Amygdala (tissue), 56 donors: ENCODE measurements at places on chromosomes 3 and 15.

- no peak for DNase-seq
Measured at GRCh38 chr3:151964743-151965142, 91.3 kb downstream of the SUCNR1 start.

DNA sequence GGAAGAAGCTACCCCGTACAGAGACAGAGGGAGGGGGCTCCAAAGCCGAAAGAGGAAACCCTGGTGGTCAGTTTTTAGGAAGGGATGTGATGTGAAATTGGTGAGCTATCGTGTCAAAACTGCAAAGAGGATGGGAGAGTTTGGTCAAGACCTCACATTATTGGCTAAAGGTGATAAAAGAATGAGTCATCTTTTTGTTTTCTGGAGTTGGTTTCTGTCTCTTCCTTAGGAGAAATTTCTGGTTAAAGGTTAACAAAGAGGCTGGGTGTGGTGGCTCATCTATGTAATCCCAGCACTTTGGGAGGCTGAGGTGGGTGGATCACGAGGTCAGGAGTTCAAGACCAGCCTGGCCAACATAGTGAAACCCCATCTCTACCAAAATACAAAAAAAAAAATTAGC lies 217.8 kb upstream of the CBLB start:
- no peak for DNase-seq

GRCh38 chr3:105915524-105915923 lies 46.7 kb upstream of the CBLB start:
- no peak for DNase-seq

DNA sequence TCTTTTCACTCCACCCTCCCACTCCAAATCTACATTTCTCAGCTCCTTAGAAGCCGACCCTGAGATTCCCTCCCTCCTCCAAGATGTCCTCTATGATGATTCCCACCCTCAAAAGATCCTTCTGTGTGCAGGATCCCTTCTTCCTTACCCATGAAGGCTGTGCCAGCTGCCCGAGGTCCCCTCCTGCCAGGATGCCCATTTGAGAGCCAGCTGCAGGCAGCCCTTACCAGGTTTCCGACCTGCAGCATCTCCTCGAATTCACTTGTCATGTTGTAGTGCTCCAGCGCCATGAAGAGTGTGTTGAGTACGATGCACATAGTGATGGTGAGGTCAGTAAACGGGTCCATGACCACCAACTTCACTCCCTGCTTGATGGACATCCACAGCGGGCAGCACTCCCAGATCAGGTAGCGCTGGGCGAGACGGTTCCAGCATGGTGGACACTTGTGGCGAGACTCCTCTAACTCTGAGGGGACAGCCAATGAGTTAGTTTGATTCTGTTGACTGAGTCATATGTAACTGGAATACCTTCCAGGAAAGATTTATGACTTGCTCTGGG lies 51.9 kb downstream of the SCN5A start:
- DNase-seq = no peak

DNA sequence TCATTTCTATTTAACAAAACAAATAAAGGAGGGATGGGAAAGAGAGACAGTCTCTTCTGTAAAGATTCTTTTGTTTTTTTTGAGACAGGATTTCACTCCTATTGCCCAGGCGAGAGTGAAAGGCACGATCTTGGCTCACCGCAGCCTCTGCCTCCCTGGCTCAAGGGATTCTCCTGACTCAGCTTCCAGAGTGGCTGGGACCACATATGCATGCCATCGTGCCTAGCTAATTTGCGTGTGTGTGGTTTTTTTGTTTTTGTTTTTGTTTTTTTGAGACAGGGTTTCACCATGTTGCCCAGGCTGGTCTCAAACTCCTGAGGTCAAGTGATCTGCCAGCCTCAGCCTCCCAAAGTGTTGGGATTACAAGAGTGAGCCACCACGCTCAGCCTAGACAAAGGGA lies 23.3 kb downstream of the STAG1 start:
- DNase-seq = no peak

DNA sequence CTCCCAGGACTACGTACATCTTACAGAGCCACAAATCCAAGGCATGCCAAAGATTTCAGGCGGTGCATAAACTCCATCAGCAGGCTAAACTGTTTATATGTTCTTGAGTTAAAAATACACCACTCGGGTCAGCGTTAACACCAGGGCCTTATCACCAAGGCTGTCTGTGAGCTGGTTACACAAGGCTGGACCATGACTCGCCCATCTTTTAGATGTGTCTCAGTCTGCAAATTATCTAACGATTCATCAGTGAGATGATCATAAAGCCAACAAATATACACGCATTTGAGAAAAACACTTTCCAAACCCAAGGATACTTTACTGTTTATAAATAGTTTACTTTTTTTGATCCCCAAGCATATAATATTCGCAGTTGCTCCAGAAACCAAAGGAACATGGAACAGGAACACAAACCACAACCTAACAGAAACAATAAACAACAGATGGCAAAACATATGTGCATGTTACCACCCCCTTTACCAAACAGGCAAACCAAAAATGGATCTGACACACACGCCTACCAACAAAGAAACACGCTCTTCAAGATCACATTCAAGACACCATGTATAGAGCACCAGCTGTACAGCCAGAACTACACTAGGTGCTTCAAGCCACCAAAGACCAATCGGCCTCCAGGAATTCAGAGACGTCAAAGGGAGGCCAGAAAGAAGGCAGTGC lies 15.4 kb downstream of the LRIG1 start:
- no peak for DNase-seq

- DNase-seq = no peak
Measured at GRCh38 chr15:37877851-37878741, 56.3 kb upstream of the TMCO5A start.

DNA sequence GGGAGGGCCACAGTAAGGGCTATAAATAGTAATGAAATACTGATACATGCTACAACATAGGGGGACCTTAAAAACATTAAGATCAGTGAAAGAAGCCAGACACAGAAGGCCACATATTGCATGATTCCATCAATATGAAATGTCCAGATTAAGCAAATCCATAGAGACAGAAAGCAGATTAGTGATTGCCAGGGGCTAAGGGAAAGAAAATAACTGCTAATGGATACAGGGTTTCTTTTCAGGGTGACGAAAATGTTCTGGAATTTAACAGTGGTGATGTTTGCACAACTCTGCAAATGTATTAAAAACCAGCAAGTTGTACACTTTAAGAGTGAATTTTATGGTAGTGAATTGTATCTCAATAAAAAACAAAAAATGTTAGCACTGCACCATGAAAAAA lies 37.0 kb downstream of the PIK3R4 start:
- no peak for DNase-seq

GRCh38 chr3:99918715-99919114 lies 101.1 kb downstream of the CMSS1 start:
- no peak for DNase-seq

DNA sequence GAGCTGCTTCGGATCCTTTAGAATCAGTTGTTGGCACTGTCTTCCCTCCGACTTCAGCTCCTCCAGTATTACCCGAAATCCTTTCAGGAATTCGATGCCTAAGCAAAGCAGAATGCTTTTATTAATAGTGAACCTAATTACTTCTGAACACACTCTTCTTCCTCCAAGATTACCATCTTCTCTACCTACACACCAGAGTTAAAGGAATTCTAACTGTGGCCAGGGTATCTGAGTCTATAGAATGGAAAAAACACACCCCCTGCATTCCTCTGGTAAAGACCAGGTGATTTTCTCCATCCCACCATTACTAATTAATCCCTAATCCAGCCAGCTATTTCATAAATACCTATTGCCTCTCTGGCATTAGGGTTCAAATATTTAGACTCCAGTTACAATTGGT lies 49.8 kb downstream of the SPATA12 start:
- DNase-seq = no peak

DNA sequence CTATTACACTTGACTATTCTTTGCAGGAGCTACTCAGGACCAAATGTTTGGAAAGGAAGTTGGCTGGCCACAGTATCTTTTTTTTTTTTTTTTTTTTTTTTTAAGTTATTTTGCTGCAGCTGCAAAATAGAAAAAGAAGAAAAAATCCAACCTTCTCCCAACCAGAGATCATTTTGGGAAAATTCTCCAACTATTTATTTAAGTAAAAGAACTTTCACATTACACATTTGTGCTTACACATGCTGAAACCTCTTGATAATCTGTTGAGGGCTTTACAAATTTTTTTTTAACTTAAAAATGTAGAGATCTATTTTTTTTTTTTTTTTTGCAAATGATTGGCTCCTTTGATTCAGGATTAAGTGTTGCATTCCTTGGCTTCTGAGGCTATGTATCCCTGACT lies 148.0 kb downstream of the POLR2M start:
- DNase-seq = no peak

GRCh38 chr15:25173241-25174028 lies 218.6 kb downstream of the SNRPN start:
- no peak for DNase-seq
